ENCODE measurements at places on chromosomes 16 and 17. TPM values are rescaled to one million over a fixed set of nuclear protein-coding genes. Genes with fewer than 3 reads are reported as not detected.

Gene TMEM235
- not detected for total RNA-seq

Gene CACNG1
- not detected for total RNA-seq

DNA sequence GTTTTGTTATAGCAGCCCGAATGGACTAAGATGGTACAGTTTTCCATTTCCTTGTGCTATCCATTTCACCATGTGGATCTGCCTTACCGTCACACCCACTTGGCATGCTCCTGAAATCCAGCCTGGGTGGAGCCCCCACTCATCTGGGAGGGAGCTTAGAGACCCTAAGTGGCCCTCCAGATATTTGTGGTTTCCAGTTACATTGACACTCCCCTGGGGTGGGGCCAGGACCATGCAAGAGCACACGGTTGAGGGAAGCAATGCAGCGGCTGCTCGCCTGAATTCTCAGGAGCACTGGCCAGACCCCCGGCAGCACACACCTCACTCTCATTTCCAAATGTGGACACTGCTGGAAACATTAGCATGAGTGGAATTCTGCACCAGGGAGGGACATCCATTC is 231.1 kb downstream of the UTP18 start:
- DNase-seq, result no peak

DNA sequence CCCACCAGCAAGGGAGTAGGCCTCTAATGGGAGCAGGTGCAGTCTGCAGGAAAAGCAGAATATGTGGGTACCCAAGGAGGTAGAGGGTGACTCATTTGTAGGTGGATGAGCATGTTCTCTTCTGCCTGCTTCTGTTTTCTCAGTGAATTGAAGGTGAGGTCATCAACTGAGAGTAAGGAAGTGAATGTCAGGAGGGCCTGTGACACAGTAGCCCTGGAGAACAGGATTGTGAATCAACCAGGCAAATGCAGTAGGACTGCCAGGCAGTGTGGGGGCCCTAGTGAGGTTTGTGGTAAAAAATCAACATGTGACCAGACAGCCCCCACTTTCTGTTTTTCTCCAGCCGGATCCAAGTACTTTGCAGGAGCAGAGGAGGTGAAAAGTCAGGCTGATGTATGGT is 150.5 kb upstream of the SOX9 start:
- DNase-seq, result no peak

- no peak for DNase-seq
Measured at GRCh38 chr17:53150101-53150698, 672.5 kb upstream of the KIF2B start.

Gene CALB2
- total RNA-seq, result 17.7 TPM

GRCh38 chr17:77011173-77012011 is 129.4 kb upstream of the SEC14L1 start:
- no peak for DNase-seq

DNA sequence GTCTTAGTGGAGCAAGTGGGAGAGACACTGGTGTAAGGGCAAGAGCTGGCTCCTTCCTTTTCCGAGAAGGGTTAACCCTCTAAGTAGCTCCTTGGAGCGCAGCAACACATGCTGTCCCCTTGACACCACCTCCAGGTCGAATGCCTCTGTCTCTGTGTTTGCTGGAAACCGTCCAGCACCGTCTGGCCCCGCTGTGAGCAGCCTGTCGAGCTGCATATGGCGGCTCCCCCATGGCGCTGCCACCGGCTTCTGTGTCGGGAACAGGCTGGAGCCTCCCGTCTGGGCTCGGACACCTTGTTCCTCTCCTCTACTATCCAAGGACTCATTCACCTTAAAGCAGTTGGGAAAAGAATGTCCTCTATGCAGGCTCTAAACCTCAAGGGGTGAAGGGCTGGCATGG is 28.9 kb upstream of the WSCD1 start:
- no peak for DNase-seq

DNA sequence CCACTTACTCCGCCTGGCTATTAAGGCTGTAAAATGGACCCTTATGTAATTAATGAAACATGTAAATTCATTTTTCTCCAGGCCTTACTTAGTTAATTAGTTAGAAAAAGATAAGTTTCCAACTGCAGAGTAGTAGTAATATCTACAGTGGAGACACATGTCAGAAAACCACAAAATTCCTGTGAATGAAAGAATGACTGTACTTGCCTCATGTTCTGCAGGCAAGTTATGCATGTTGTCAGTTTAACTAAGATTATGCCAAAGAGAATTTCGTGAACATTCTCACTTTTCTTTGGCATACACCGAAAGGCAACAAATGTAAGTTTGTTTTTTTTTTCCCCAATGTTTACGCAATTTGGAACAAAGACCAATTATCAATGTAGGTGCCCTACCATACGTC is 16.8 kb upstream of the CCL1 start:
- DNase-seq, result no peak

Gene C17orf78
- not detected for total RNA-seq

Gene WNT9B
- total RNA-seq, result 22.1 TPM

DNA sequence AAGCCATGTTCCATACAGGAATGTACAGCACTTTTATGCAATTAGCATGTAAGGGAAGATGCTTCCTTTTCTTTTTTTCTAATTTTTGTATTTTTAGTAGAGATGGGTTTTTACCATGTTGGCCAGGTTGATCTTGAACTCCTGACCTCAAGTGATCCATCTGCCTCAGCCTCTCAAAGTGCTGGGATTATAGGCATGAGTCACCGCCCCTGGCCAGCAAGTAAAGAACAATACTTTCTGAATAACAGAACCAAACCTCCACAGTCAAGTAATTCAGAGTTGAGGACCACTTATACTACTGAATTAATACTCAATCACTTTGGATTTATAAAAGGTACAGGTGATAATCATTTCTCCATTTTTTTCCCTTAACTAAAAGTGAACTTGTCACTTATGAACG is 13.0 kb downstream of the C16orf87 start:
- DNase-seq, result no peak

DNA sequence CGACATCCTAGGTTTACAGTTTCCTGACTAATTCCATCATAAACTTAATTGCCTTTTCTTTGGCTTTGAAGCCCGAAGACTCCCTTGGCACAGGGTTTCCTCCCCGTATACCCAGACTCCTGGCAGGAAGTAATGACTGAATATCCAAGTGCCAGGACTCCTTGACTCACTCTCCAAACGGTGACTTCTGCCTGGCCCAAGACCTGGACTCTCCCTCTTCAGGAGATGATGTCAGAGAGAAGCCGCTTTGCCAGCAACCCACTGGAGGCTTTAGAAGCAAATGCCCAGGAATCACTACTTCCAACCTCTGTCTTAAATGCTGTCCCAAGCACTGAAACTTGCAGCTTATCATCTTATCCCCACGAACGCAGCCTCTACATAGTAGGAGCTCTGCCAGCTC is 146.5 kb downstream of the RGS9 start:
- DNase-seq, result peak; percentile 32

Gene SLC47A1
- total RNA-seq, result 2.2 TPM
